MM.1S (cell line): ENCODE measurements at places on chromosomes 12 and 14.

- peak; percentile 32 for DNase-seq
Measured at GRCh38 chr14:98138666-98139065, 1133.3 kb downstream of the BCL11B start.

- DNase-seq: no peak
Measured at GRCh38 chr12:8912914-8913313, 1.4 kb upstream of the PHC1 start.

- DNase-seq: no peak
Measured at GRCh38 chr12:26606911-26607310, 226.1 kb downstream of the ITPR2 start.

- no peak for DNase-seq
Measured at GRCh38 chr14:51014625-51015024, 70.3 kb upstream of the PYGL start.

DNA sequence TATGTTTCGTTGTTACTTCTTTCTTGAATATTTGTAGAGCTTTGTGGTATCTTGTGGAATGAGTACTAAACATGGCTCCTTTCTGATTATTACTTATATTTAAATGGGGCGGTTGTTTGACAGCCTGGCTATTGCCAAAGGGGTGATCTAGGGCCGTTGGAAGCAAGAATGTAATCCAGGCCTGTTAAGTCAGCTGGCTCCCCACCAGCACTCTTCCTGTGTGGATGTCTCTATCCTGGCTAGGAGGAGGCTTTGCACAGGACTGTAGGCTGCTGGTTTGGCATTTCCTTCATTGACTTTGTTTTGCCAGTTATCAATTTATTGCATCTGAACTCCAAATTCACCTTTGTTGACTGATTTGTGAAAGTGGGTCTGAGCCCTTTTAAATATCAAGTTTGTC lies 5.6 kb downstream of the FAM234B start:
- DNase-seq: no peak

DNA sequence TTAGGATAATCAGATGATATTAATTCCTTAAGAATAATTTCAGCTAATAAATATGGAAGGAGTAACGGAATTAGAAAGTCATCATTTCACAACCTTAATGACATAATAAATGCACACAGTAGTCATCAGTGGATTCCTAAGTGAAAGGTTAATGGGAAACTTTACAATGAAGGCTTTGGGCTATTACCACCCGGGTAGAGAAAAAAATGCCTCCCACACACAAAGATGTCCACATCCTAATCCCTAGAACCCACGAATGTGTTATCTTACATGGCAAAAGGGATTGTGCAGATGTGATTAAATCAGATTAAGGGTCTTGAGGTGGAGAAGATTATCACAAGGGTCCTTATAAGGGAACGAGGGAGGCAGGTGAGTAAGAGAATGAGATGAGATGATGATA lies 5.6 kb downstream of the TMED10 start:
- no peak for DNase-seq

DNA sequence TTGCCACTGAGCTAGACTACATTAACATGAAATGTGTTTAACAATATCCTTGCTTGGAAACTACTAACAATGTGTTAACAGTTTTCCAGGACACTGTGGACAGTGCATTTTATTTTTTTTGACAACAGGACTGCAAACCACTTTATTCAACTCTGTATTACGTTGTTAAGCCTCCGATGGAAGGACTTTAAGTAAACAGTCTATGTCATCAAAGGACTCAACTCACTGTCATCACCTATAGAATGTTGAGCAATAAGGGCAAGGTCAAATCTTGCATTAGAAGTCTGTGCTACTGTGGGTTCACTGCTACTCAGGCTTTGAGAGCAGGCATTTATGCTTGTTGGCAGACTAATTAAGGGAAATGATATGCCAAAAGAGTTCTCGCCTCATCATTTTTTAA lies 483.7 kb downstream of the FLRT2 start:
- DNase-seq: no peak

DNA sequence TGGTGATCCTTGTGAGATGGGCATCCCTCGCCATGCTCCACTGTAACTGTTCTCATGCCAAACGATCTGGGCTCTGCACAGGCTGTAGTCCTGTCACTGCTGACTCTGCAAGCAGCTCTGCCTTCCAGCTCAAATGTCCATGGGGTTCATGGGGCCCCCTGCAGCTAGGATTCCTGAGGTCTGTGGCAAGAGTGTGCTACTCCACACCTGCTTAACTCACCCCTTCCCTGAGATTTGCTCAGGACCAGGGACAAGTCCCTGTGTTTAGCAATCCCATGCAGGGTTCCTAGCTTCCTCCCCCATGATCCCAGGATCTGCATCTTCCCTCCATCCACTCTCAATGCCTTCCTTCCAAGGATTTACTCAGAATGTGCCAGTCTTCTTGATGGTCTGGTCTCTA lies 241.0 kb downstream of the ASCL1 start:
- DNase-seq: no peak

DNA sequence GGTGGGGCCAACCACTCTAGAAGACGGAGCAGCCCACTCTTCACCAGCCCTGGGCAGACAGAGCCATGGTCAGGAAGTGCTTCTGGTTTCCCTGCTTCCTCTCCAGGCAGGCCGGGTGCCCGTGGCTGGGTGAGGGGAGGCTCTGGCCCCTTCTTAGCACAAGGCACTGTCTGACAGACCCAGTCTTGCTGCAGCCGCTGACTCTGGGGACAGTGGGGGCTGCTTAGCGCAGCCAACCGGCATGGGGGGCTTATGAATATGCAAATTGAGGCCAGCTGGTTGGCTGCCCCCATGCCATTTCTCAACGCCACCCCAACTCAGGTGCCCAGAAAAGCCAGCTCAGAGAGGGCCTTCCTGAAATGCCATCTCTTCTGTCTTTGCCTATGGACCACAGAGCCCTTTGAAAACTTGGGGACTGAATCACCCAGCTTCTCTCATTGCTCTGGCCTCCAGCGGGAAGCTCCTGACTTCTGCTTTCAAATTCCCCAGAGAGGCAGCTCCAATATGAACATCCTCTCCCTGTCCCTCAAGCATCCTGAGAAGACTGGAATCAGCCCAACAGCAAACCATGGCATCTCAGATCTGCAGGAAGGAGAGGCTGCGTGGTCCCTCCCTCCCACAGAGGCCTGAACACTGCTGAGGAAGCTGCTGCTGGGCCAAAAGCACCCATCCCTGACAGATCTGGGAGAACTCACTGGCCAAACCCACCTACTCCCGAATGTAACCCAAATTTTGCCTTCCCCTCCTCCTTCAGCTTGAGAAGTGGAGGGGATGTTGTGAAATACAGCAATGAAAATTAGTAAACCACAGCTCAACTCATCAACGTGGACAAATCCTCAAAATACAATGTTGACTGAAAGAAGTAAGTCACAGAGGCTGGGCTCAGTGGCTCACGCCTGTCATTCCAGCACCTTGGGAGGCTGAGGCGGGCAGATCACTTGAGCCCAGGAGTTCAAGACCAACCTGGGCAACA lies at the start of gene PROX2:
TSS of gene PROX2 (minus strand) at position 205 of the 973 bp plus-strand sequence. CDS start 12,311 bp downstream, outside the sequence.
- no peak for DNase-seq

DNA sequence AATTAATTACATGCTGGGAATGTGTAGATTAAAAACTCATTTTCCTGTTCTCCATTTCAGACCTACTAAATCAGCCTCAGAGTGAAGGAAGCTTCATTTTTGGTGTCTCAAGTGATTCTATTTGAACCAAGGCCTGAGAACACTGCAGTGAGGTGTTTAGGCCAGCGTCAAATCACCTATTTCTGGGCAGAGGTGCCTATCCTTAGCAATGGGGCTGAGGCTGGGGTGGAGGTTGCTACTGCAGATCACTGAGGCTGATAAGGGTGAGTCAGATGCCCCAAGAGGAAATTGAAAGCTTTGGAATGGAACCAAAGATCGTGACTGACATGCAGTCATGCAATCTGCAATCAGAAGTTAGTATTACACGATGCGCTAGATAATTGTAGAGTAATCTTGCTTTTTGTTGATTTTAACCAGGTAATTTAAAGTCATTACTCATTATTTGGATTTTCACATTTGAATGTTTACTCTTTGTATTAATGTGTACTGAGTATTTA lies 4.4 kb downstream of the TXNRD1 start:
- DNase-seq: no peak

- no peak for DNase-seq
Measured at GRCh38 chr12:123498126-123498825, 35.2 kb downstream of the RILPL1 start.
